ENCODE measurements at places on chromosomes 3 and 15.

DNA sequence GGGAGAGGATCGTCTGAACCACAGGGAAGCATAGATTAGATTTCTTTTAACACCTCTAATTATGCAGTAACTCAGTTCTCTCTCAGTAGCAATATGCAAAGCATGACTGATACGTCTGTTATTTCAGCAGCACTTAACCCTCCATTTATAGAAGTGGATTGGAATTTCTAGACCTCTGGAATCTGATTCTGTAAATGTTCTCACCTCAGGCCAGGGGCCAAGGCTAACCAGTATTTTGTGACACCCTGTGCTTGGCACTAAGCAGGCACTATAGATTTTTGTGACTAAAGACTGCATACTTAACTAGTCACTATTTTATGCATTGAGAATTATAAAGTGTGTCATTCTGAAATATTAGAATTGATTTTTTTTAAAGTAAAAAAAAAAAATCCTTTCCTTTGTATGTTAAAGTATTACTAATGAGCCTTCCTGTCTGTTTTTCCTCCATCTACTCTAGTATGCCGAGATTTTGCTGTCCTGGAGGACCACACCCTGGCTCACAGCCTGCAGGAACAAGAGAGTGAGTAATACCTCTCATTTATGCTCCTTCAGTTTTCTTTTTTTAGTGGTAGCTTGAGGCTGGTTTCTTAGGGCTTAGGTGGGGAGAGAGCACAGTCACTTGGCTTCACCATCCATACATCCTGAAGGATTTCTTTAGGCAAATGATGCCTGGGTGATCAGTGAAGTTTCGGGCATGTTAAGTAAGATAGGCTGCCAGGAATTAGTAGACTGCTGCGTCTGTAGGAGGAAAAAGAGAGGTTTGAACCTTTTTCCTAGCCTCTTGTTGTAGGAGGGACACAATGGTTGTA lies 26.5 kb upstream of the UTS2B start:
- no peak for DNase-seq

DNA sequence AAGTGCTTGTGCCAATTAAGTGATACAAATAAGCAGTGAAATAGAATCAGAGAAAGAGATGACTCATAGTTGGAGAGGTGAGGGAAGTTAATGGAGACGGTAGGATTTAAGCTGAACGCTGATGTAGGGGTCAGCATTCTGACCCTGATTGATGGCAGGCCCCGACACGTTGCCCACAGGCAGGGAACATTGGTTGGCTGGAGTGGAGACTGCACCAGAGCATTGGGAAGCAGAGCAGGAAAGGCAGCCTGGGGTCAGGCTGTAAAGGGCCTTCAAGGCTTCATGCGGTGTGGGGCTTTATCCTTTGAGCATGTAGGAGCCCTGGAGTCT lies 68.6 kb downstream of the DCUN1D1 start:
- no peak for DNase-seq

DNA sequence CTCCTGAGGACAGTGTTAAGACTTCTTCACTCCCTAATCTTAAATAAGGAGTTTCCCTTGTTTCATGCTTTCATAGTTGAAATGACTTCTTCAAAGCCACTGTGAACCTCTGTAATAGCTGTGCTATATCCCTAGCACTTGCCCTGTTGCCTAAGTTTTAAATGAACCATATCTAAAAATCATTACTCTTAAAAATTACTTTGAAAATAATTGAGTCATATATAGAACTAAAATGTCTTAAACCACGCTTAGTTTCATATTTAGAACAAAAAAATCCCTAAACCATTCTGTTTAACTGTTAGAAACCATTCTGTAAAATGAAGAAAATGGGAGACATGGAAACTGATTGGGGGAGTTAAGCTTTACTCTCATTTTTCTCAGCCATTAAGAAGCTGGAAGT lies 29.8 kb downstream of the DNAJC19 start:
- no peak for DNase-seq

DNA sequence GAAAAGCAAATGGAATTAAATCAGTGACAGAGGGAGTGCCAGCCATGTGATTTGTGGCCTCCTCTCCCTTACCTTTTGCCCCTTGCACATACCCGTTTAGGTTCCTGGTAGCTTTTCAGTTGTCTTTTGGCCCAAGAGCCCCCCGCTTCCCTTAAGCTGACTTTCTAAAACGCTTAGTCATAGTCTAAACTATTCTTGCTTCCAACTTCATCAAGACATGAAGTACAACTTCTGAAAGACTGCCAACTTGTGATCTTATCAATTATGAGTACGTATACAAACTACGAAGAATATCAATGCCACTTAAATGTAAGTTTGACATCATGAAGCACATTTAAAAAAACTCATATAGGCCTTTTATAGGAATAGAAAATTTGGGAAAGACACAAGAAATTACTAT lies 61.9 kb downstream of the EIF3J start:
- DNase-seq = no peak

DNA sequence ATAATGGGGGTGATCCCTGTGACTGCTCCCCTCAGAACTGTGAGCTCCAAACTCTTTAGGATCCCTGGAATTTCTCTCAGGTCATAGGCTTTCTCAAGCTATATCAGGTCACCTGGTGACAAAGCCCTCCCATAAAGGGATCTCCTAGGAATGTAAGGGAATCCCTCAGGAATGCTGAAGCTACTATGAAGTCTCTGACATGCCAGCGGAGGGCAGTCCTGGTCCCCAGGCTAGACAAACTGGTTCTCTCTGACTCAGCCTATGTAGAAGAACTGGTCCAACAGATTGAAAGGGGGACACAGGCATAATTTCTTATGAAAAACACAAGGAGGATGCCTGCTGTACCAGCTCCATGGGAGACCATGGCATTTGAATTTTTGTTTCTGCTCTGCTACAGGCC lies 6.7 kb downstream of the LPCAT4 start:
- DNase-seq = no peak

GRCh38 chr15:96070636-96071035 lies 259.9 kb upstream of the NR2F2 start:
- DNase-seq = no peak

DNA sequence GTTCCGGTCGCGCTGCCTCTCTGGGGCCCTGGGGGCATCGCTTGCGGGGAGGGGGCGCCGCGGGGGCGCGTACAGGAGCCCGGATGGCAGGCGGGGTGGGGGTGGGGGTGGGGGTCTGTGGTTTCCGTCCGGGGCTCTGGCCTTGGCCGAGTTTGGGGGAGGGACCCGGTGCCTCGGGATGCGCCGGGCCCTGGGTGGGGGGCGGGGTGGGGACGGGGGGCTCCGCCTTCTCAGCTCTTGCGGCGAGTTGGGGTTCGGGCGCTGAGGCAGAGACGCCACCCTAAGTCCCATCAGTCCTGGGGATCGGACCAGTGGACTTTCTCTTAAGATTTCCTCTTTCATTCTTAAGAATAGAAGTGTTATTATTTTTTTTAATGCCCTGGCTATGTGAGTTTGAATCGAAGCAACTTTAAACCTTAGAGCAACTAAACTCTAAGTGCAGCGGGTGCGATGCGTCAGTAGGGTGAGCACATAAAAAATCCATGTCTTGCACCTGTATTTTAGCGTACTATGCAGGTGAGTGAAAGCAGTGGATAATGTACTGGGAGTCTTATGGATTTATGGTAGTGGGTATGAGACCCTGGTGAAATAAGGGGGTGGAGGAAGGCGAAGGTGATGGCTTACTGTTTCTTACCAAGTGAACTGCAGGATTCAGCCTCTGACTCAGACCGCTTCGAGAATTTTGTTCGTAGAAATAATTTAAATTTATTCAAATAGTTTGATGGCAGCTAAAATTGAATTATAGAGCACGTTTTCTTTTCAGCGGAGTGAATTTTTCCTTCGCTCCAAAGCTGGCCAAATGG lies 762 bp downstream of the CTNNB1 start:
- peak; percentile 26 for DNase-seq

GRCh38 chr3:89494734-89495133 lies 387.3 kb downstream of the EPHA3 start:
- no peak for DNase-seq

- no peak for DNase-seq
Measured at GRCh38 chr3:68089572-68090011, 435.2 kb upstream of the SUCLG2 start.

- no peak for DNase-seq
Measured at GRCh38 chr15:68424754-68425390, 7.1 kb downstream of the ITGA11 start.
